COLO829 (cell line): ENCODE measurements at places on chromosomes 5 and 9.

DNA sequence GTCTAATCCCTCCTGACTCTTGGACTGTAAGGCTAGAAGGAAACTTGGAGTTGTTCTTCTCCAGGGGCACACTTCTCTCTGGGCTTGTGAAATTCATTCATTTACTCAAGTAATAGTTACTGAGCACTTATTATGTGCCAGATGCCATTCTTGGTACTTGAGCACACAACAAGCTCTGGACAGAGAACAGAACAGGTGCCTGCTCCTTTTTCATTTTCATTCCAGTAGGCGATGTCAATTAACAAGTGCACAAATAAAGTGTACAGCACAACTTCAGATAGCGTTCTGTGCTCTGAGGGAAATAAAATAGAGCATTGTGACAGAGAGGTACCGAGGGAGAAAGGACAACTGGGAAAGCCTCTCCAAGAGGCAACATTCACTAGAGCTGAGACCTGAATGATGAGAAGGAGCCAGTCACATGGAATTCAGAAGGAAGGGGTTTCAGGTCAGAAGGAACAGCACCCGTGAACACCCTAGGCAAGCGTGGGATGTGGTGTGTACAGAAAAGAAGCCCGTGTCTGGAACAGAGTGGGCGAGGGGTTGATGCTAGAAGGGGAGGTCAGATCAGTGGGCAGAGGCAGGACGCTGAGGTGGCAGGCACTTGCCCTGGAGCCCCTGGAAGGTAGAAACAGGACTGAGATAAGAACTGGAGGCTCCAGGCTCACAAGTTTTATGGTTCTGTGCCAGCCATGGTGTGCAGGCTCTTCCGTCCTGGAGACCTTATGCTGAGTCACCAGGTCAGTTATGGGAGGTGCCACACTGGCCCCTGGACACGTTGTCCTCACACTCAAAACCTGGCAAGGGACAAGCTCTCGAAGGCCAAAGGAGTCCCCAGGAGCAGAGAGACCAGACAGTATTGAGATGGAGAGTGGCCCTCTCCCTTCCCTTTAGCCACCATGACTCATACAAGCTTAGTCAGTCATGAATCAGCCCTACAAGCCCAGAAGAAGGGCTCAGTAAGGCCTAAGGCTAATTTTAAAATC, 7.2 kb upstream of the ABLIM3 start:
- DNase-seq = peak; percentile 63

GRCh38 chr5:72319976-72320752, at the start of the genes MRPS27 and PTCD2:
Gene MRPS27, minus strand, starts transcription at chr5:72320240. Its CDS starts 19 bp downstream, at chr5:72320221.
Gene PTCD2, plus strand, starts transcription at chr5:72320373. Its CDS starts 10 bp downstream, at chr5:72320383.
- peak; percentile 96 for DNase-seq

GRCh38 chr9:90914868-90915483, 113.4 kb downstream of the SYK start:
- DNase-seq = peak; percentile 87

DNA sequence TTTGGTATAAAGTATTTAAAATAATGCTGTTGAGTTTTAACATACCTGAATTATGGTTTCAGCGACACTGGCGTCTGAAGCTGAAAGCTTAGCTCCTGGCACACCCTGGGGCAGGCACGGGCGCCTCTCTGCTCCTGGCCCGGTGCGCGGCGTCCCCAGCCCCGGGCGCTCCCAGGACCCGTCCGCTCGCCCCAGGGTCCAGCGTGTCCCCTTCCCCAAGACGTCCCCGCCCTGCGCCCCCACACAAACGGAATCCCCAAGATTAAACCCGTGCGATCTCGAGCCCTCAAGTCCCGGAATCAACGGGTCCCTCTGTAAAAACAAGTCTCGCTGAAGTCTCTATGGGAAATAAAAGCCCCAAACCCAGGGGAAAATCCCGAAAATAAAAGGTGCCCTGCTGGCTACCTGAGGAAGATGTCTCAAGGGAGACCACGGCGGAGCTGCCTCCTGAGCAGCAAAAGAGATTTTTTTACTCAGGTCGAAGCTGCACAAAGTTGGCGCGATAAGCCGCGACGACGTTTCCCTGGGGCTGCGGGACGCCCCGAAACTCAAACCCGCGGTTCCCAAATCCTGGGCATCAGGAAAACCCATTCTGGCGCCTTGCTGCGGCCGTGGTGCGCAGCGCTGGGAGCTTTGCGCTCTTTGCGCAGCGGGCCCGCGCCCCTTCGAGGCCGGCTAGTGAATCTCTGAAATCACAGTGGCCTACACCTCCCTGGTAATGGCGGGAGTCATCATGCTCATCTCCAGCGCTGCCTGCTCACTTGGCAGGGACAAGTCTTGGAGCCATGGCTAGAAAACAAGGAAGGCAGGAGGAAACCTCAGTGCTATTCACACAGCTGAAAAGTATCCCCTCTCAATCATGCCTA, 6.3 kb upstream of the IFNA8 start:
- no peak for DNase-seq
